ENCODE measurements at places on chromosomes 7 and 10.

- DNase-seq, result no peak
These were observed 102.2 kb downstream of the PPP1R3A start for GRCh38 chr7:113816639-113817038.

- DNase-seq, result no peak
These were observed 99.4 kb downstream of the RSU1 start for GRCh38 chr10:16717622-16718395.

DNA sequence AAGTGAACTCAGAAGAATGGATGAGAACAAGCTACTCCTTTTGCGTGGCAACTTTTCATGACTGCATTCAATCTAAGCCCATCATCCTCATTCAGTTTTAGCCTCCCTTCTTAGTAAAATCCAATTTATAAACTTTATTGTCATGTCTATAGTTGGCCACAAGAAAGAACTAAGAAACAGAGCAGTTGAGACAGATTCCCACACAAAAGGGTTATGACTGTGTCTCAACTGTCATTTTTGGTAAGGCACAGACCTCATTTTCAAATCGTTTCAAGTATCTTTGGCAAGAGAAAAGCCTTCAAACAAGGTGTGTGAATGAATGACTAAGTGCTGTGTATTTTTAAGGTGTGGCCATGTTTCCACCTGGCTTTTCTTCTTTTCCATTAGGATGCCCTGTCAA, 84.2 kb upstream of the CREB5 start:
- no peak for DNase-seq

DNA sequence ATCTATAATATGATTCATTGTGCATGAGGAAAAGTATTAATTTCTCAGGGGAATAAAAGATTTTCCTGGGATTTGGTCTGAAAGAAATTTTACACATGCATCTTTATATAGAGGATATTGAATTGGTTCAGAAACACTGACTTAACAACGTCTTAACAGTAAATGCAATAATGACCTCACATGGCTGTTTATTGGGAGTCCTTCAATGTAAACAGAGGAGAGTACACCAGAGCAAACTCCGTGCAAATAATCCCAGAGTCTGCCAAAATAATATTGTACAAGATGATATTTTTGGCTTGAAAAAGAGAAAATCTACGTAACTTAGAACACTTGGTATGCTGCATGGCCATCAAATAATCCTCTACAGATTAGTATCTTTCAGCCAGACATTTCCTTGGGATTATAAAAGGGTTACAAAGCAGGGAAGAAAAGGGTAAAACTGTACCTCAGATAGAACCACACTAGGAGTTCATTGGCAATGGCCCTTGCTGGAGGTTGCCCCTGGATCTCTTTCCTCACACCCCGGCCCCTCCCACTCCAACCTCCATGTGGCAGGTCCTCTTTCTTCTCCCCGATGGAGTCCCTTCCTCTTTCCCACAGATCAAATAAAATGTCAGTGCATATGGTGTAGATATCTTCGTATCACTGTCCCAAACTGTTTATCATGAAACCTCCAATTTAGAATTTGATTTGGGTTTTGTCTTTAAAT, 196.4 kb downstream of the EVX1 start:
- no peak for DNase-seq

GRCh38 chr10:70954381-70955176, 66.2 kb upstream of the PCBD1 start:
- no peak for DNase-seq

DNA sequence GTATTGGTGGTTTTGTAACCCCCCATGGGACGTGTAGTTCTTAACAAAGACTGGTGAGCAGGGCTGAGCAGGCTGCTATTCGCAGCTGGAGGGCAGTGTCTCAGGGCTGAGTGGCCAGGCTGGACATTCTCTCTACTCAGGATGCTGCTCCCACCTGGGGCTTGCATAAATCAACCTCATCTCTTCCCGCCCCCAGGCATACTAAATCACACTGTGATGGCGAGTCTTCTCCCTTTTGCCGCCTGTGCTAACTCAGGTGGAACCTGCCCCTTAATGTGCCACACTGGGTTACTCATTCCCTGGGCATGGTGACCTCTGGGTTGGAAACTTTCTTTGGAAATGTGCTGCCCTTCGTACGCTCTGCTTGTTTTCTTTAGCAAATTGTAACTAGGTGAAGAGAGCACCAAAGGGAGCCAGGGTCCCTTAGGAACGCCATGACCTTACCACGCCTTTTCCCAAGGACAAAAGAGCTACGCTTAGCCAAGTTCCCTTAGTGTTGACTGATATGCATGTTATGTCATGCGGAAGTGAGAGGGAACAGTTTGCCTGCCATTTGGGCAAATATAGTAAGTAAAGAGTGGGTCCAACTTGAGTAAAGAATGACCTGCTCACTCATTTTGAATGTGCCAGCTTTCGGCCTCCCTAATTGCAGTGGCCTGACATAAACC, 40.4 kb upstream of the COBL start:
- DNase-seq, result no peak

DNA sequence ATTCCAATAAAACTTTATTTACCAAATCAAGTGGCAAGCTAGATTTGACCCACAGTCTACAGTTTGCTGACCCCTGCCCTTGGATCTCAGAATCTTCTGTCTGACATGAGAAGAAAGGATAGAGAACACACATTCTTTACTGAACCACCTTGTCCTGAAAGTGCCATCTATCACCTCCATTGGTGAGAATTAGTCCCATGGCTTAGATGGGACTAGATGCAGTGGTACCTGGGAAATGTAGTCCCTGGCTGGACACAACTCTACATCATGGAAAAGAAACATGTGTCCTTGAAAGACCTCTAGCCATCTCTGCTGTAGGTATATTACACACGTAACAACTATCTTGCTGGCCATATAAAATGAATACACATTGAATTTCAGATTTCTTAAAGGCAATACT, 336.2 kb downstream of the LHFPL3 start:
- no peak for DNase-seq

GRCh38 chr7:57201895-57202210, 69.6 kb upstream of the ZNF479 start:
- DNase-seq, result no peak

GRCh38 chr7:23205909-23206767, 24.3 kb downstream of the NUP42 start:
- no peak for DNase-seq

GRCh38 chr7:128103498-128104107, 72.4 kb upstream of the LRRC4 start:
- no peak for DNase-seq

- no peak for DNase-seq
These were observed 7.6 kb upstream of the ADO start for GRCh38 chr10:62796896-62797295.

DNA sequence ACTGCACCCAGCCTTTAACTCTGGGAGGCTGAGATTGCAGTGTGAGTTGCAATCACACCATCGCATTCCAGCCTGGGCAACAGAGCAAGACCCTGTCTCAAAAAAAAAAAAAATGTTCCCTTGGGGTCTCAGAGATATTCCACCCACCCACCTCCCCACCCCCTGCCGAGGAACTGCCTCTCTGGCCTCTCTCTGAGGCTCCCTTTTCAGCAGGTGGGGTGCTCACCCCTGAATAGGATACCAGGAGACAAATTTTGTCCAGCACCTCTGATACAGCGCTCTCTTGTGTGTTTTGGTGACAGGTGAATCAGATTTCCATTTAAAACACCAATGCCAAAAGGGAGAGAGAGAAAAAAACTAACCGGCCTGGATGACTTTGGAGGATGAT, 92.6 kb upstream of the KIF5B start:
- DNase-seq, result no peak

GRCh38 chr10:51297438-51297837, 223.2 kb downstream of the PRKG1 start:
- no peak for DNase-seq

DNA sequence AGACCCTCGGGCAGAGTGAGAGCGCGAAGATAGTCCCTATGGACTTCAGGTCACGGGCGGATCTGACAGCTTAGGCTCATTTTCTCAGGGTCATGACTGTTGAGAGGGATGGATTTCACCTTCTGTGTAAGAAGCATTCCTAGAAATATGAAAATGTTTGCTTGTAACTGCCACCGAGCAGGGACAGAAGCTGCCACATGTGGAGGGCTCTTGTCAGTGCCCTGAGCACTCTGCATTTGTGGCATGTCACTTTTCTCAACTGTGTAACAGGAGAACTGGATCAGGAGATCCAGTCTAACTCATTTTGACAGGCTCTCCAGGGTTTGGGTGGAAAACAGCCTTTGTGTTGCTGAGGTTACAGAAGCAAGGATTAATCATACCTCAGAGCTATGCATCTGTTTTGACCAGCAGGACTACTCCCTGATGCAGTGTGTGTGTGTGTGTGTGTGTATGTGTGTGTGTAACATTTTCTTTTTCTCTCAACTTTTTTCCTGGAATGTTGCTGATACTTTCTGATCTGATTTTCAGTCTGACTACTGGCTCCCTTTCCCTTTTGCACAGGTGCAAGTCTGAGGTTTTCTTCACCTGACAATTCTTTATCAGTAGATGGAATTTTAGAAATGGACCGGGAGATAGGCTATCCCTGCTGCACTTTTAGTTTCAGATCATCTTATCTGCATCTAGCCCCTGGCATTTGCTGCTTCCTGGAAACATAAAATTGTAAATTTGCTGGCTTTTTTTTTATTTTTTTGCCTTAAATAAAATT, 183.3 kb downstream of the STK31 start:
- no peak for DNase-seq

GRCh38 chr10:49435225-49435624, 39.3 kb upstream of the DRGX start:
- no peak for DNase-seq

Measured in urothelium cell line (cell line).